ENCODE measurements at places on chromosomes 16 and 17.

GRCh38 chr16:77035361-77035760 lies 155.6 kb upstream of the MON1B start:
- DNase-seq = no peak

- DNase-seq = no peak
These were observed 16.0 kb upstream of the KDM6B start for GRCh38 chr17:7818026-7818425.

- peak; percentile 26 for DNase-seq
These were observed 127.7 kb downstream of the XYLT1 start for GRCh38 chr16:17343028-17343427.

- DNase-seq = no peak
These were observed 534.0 kb downstream of the MAF start for GRCh38 chr16:79066561-79066960.

DNA sequence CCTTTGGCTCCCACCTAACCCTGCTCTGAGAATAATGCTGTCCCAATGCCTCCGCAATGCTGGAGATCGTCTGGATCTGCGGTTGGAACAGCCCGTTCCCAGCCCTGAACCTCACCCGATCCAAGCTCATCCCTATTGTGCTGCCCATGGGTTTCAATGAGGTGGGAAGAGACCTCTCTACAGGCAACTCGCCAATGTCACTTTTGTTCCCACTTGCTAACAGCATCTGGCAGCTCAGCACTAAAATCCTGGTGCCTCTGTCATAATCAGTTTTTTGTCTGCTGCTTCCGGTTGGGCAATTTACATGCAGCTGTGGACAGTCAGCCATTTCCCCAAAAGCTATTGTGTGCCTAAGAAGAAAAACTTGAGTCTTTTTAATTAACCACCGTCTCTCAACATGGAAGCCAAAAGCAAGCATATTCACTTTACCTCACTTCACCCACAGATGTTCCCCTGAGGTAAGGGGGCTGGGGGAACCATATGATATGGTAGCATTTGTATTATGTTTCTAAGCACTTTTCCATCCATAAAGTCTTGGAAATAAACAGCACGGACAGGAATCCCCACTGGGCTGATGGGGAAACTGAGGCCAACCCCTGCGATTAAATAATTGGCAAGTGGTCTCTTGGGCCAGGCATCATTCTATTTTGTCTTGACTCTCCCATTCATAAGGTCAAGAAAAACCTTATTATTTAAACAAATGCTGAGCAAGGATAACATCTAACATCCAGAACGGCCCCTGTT lies 159.2 kb upstream of the CDH5 start:
- DNase-seq = no peak

DNA sequence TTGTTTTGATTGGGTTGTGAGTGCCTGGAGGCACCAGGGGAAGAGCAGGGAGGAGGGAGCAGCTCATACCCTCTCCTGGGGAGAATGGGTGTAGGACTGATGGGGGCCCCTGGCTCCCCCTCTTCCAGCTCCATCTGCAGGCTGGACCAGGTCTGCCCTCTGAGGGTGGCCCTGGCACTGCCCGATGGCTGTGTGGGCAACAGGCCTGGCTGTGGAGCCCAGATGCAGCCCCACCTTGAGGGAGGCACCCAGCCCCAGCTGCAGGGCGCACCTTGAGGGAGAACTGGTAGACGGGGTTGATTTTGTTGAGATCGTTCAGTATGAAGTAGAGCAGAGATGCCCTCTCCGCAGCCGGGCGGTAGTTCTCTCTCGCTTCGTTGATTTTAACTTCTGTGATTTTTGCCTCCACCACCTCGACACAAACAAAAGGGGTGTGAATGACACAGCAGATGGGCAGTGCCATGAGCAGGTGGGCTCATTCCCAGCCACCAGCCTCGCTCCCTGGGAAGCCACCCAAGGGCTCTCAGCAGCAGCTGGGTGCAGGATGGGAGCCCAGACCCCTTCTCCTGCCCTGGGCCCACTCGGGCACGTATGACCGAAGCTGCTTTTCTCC lies 71.6 kb downstream of the PGS1 start:
- no peak for DNase-seq

DNA sequence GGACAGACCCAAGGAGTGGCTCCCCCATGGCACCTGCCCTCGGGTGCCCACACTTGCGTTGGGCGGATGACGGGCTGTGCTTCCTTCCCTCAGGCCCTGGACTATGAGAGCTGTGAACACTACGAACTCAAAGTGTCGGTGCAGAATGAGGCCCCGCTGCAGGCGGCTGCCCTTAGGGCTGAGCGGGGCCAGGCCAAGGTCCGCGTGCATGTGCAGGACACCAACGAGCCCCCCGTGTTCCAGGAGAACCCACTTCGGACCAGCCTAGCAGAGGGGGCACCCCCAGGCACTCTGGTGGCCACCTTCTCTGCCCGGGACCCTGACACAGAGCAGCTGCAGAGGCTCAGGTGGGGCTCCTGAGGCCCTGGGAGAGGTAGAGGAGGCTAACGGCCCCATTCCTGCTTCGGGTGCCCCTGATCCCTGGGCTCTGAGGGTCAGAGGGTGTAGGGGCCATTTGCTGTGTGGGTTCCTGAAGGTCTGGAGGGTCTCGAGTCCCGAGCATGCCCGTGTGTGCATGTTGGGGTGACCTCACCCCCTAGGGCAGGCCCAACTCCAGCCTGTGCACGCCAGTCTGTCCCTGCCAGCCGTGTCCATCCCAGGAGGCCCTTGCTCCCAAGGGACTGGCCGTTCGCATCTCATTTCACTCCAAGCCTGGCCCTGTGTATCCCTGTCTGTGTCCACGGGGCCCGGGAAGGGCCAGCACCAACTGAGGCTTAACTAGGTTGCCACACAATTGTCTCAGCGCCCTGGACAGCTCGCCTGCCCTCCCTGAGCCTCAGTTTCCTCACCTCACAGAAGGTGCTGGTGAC lies 10.0 kb downstream of the SLC22A31 start:
- DNase-seq = no peak

- DNase-seq = no peak
These were observed 418.7 kb downstream of the GRIN2A start for GRCh38 chr16:9763505-9763904.

- DNase-seq = no peak
These were observed 2.4 kb downstream of the ASGR1 start for GRCh38 chr17:7176841-7177190.

GRCh38 chr17:15342460-15342859 lies 1.1 kb upstream of the TEKT3 start:
- no peak for DNase-seq

DNA sequence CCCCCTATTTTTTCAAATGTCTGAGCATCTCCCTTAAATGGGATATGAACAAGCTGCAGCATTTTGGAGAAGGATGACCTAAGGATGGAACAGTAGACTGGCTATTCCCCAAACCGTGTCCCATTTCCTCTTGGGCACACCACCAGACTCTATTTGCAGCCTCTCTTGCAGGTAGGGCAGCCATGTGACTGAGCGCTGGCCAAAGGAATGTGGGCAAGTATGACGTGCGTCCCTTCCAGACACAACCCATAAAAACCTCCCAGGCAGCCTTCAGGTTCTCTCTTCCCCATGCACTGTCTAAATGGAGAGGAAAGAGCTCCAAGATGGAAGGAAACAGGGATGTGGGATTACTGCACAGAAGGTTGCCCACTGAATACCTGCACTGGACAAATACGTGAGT lies 149.7 kb downstream of the CCT6B start:
- no peak for DNase-seq

GRCh38 chr17:17398943-17399926 lies 77.6 kb upstream of the MED9 start:
- DNase-seq = no peak
